Kidney (tissue), 22 donors: ENCODE measurements at places on chromosomes 5 and 9. TPM values are rescaled to one million over a fixed set of nuclear protein-coding genes. Genes with fewer than 3 reads are reported as not detected.

The KLF4 gene
- 69.4 TPM for total RNA-seq

The CCL27 gene
- total RNA-seq: not detected

The KIF12 gene
- 202 TPM for total RNA-seq

The TMEM252 gene
- total RNA-seq: 111 TPM

The ACSL6 gene
- 1.4 TPM for total RNA-seq

The GNA14 gene
- total RNA-seq: 10.4 TPM

DNA sequence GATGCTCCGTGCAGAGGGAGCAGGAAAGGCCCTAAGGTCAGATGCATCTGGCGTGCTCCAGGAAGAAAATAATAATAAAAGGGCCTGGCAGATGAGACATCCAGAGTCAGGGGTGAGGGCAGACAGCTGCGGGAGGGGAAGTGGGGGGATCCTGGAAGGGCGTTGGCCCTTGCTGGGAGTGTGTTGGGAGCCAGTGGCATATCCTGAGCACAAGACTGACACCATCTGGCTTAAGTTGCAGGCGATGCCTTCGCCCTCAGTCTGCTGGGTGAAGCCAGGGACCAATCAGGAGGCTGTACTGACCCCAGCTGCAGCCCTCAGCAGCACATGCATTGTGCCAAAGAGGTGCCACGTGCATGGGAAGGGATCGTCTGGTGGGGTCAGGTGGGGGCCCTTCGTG is 3.8 kb downstream of the OR2V2 start:
- no peaks in the 10 kb centered on the region for H3K4me1 ChIP-seq
- DNase-seq: no peak
- no peaks in the 10 kb centered on the region for H3K36me3 ChIP-seq
- no peak overlapping the region for H3K4me3 ChIP-seq

- no peaks in the 10 kb centered on the region for H3K36me3 ChIP-seq
- H3K27ac ChIP-seq: no peak overlapping the region
- DNase-seq: no peak
- no peaks in the 10 kb centered on the region for H3K27me3 ChIP-seq
Observed at GRCh38 chr9:135586601-135587109, 25.1 kb downstream of the PAEP start.

GRCh38 chr5:15008476-15008875 is 136.9 kb upstream of the ANKH start:
- no peaks in the 10 kb centered on the region for H3K27me3 ChIP-seq
- no peaks in the 10 kb centered on the region for H3K36me3 ChIP-seq
- H3K4me3 ChIP-seq: no peak overlapping the region

DNA sequence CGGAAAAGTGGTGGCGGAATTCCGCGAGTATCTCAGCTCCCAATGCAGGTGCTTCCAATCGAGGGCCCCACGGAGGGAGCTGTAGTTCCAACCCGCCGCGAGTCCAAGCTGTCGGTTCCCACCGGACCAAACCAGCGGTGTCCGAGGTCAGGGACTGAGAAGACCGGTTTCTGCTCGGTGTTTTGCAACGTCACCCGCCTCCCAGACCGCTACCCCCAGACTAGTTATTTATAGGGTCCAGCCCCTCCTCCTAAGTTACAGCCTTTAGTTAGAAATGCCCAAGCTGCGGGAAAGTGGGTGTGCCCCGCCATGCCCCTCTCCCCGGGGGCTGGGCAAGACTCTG is 677 bp upstream of the MYORG start:
- no peaks in the 10 kb centered on the region for H3K4me1 ChIP-seq
- H3K36me3 ChIP-seq: no peaks in the 10 kb centered on the region
- peak; percentile 86 for DNase-seq
- H3K27me3 ChIP-seq: no peaks in the 10 kb centered on the region
- H3K4me3 ChIP-seq: peak overlapping the region; percentile 66

GRCh38 chr9:88530051-88530450 is 4.9 kb upstream of the NXNL2 start:
- H3K4me3 ChIP-seq: no peak overlapping the region
- no peak for DNase-seq
- no peaks in the 10 kb centered on the region for H3K36me3 ChIP-seq
- no peaks in the 10 kb centered on the region for H3K4me1 ChIP-seq
- peak overlapping the region; percentile 92 for H3K27ac ChIP-seq
- H3K27me3 ChIP-seq: no peaks in the 10 kb centered on the region

GRCh38 chr5:158486566-158486965 is 613.1 kb downstream of the EBF1 start:
- H3K36me3 ChIP-seq: no peaks in the 10 kb centered on the region
- no peak for DNase-seq
- no peak overlapping the region for H3K4me3 ChIP-seq
- peaks cover 13% of the 10 kb centered on the region for H3K4me1 ChIP-seq
- H3K27me3 ChIP-seq: no peaks in the 10 kb centered on the region

- peak; percentile 66 for DNase-seq
- H3K4me1 ChIP-seq: no peaks in the 10 kb centered on the region
- peak overlapping the region; percentile 46 for H3K4me3 ChIP-seq
- H3K36me3 ChIP-seq: no peaks in the 10 kb centered on the region
- H3K27ac ChIP-seq: no peak overlapping the region
Observed at GRCh38 chr5:54867310-54867944, 118.0 kb downstream of the ESM1 start.

DNA sequence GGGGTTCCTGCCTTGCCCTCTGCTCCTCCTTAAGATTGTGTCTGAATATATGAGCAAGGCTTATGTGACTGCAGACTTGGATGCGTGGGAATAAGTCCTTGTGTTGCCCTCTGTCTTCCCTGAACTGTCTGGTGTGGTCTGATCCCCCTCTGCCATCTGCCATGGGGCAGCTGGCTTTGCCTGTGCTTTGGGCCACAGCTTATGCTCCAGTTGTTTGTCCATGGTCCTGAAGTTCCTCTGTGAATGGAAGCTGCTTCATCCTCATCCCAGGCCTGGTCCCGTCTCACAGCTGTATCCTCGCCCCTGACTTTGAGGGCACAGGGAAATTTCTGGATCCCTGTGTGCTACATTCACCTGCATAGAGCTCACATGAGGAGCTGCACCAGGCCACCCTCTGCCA is 14.7 kb downstream of the IL31RA start:
- no peaks in the 10 kb centered on the region for H3K4me1 ChIP-seq
- no peak overlapping the region for H3K4me3 ChIP-seq
- no peak overlapping the region for H3K27ac ChIP-seq
- no peaks in the 10 kb centered on the region for H3K36me3 ChIP-seq
- no peaks in the 10 kb centered on the region for H3K27me3 ChIP-seq

DNA sequence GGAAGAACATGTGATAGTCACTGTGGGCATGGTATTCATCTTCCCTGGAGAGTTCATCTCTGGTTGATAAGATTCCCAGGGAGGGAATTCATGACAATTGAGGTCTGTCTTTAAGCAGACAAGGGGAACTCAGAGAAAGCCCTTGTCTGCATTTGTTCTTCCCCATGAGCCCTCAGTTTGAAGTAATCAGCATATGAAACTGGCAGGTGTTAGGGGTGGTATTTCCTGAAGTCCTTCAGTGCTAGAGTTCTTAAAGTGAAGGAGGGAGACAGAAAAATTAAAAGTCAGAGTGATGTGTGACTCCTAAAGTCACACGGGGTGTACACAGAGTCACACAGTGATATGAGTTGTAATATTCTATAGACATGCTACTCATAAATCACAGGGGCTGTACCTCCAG is 60.6 kb upstream of the SYK start:
- H3K4me3 ChIP-seq: no peak overlapping the region
- H3K27ac ChIP-seq: no peak overlapping the region
- DNase-seq: no peak
- H3K4me1 ChIP-seq: no peaks in the 10 kb centered on the region

DNA sequence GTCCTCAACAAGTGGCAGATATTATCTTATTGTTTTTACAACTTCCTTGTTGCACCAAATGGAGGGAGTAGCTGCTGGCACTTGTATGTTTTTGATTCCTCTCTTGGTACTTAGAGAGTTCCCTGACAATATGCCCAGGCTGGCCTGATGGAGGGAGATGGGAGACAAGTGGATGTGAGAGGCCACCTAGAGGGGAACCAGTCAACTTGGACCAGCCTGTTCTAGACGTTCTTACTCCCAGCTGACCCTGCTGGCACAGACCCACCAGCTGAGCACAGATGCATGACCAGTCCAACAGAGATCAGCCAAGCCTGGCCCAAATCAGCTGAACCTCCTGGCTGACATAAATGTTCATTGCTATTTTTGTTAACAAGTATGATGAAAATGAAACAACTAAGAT is 60.9 kb upstream of the GDNF start:
- no peak overlapping the region for H3K4me3 ChIP-seq
- H3K27ac ChIP-seq: no peak overlapping the region
- no peaks in the 10 kb centered on the region for H3K4me1 ChIP-seq
- DNase-seq: peak; percentile 89
- H3K27me3 ChIP-seq: no peaks in the 10 kb centered on the region
